ENCODE measurements at places on chromosomes 6 and 20.

- DNase-seq: no peak
Observed at GRCh38 chr20:42134265-42135098, 516.3 kb upstream of the CHD6 start.

- DNase-seq: peak; percentile 31
Observed at GRCh38 chr6:42190554-42191183, 4.1 kb downstream of the GUCA1B start.

- DNase-seq: no peak
Observed at GRCh38 chr20:23293689-23294088, 56.9 kb upstream of the NXT1 start.

DNA sequence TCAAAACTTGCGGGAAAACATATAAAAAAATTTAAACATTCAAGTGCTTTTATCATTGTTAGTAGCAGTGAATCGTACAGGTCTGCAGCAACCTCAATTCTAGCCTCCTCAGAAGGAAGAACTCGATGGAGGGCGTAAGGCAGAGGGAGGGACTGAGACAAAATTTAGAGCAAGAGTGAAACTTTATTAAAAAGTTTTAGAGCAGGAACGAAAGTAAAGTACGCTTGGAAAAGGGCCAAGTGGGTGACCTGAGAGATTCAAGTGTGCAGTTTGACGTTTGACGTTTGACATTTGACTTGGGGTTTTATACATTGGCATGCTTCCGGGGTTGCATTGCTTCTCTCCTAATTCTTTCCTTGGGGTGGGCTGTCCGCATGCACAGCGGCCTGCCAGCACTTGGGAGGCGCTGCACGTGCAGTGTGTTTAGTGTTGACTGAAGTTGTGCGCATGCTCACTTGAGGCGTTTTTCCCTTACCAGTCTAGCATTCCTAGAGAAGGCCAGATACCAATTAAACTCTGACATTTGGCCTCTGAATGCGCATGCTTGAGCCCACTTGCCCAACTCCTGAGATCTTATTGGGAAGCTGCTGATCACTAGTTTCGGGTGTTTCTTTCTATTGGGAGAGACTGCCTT, 82.6 kb downstream of the TBX18 start:
- no peak for DNase-seq

DNA sequence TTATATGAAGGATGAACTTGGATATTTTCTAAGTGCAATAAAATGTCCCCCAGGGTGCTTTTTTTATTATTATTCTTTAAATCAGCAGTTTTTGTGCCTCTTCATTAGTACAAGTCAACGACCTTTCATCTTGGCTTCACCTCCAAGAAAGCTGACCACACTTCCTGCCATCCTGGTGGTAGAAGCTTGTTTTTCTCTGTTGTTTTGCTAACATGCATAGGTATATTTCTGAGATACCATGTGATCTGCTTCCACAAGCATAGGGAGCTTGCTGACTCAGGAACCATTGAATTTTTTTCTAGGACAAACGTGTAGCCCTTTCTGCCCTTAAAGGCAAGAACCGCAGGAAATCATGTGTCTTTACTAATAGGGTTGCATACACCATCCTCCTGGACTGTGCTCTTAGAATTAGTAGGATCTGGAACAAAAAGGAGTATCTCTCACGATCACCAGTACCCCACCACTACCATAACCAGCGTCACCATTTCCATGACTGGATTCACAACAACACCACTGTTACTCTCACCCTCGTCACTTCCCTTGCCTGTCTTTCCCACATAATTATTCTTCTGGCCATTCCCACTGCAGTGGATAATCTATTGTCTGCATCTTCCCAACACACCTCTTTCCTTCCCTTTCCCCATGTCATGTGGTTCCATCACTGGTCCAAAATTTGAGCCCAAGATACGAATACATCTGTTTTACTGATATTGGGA, 207.1 kb downstream of the MAFB start:
- no peak for DNase-seq

- no peak for DNase-seq
Observed at GRCh38 chr20:10109641-10110040, 74.9 kb downstream of the ANKEF1 start.

DNA sequence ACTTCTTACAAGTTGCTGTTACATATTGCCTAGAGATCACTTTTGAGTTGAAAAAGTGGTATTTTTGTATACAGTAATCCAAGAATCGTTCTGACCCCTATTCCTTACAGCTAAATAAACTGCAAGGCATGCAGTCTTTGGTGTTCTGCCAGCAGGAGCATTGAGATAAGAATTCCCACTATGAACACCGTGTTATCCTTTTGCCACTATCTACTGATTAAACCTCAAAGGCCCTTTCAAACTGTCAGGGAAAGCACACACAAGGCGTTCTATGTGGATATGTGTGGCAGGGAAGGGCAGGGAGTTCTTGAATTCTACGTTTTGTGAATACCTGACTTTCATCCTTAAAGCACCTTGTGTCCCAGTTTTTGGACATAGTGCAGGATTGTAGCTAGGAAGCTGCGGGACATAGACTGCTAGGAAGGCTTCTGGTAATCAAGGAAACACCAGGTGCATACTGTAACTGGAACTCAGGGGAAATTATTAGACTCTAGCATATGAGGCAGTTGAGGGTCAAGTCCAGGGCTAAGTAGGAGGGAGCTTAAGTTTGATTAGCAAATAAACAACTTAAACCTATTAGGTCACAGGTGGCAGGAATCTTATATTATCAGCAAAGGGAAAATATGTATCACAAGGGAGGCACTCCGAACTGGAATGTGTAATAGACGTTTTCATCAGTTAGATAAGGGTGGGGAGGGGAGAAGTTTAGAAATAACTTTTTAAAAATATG, 506.6 kb downstream of the RNF144B start:
- DNase-seq: no peak

DNA sequence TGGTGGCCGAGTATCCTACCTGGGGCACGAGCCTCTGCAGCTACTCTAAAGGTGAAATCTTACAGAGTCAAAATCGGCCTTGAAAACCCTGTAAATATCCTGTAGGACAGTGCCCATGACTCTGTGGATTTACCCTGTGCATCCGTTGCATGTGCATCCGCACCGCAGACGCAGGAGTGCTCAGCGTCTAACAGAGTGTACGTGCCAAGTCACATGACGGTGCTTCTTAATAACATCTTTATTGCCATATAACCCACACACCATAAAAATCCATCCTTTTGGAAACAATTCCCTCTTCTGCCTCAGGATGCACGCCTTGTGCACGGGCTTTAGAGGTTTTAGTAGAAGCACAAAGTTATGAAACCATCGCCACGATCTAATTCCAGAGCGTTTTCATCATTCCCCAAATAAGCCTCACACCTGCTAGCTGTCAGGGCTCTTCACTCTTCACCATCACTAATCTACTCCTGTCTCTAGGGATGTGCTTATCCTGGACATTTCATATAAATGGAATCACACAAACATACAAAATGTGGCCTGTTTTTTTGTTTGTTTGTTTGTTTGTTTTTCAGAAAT, 384.5 kb upstream of the SULF2 start:
- DNase-seq: no peak

DNA sequence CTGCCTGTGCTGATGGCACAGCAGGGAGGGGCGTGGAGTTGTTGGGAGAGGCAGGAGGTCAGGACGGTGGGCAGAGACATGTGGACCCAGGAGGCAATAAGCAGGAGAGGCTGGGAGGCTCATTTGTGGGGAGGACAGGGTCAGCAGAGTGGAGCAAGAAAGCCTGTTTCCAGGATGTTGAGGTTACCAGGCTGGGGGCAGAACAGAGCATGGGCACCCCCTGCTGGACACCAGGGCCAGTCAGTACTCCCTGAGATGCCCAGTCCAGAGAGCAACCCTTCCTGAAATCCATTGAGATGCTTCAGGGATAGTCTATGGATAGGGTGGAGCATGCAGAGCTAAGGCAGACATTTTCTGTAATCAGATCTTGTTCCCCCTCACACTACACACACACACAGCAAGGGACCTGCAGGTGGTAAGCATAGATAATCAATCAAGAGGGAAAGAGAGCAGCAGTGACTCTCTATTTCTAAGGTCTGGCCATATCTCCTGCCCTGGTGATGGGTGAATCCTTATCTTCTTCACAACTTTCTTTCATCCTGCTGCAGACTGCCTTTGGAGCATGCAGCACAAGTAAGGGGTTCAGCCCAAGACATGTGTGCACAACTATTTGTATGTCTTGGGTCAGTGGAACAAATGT, 41.7 kb downstream of the MOCS1 start:
- peak; percentile 40 for DNase-seq

- DNase-seq: no peak
Observed at GRCh38 chr20:5720696-5721095, 29.5 kb upstream of the SHLD1 start.

DNA sequence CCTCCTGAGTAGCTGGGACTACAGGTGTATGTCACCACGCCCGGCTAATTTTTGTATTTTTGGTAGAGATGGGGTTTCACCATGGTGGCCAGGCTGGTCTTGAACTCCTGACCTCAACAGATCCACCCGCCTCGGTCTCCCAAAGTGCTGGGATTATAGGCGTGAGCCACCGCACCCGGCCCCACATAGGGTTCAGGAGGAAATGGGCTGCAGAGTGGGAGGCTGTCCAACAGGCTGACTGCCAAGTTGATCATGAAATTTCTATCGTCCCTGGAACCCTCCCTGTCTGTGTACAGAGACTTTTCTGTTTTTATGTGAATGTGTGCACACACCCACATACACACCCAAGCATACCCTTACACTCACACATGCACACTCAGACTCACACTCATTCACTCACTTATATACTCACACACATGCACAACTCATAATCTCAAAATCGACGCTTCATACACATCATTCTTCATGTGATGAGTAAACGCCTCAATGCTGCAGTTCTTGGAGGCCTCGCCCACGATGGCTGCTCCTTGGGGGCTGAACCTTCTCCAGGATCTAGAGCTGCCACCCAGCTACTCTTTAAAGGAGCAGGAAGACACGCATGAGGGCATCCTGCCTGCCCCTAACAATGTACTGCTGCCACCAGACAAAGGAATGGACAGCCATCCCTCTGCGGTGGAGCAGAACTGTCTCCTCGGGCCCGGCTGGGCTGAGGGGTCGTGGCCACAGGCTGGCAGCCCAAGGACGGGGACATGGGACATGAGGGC, 35.6 kb downstream of the SUN5 start:
- no peak for DNase-seq

DNA sequence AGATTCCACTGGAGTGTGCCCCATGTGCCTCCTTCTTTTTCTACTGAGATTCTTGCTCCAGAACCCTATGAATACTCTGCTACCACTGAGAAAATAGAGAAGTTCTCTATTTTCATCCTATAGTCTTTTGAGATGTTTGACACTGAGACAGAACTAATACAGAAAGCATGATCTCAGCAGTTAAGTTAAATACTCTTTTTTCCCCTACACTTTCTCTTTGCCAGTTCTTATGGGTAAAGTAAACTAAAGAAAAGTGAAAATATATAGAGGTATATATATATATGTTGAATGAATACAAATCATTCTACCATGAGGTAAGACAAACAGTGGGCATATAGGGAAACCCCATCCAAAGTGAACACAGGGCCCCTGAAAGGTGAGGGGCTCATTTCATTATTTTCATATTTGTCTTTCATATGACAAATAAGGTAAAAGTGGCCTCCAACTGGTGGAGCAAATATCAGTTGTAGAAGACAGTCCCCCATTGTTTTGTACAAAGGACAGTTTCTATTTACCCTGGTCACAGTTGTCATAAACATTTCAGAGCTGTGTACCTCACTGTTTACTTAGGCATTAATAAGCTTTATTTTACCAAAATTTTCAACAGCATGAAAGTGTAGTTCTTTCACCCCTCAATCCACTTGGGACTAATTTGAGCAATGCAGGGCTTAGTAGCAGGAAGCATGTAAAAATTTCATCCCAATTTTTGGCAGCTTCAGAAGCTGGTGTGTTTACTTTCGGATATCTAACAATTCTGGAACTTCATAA, 188.3 kb upstream of the MARCKS start:
- no peak for DNase-seq

DNA sequence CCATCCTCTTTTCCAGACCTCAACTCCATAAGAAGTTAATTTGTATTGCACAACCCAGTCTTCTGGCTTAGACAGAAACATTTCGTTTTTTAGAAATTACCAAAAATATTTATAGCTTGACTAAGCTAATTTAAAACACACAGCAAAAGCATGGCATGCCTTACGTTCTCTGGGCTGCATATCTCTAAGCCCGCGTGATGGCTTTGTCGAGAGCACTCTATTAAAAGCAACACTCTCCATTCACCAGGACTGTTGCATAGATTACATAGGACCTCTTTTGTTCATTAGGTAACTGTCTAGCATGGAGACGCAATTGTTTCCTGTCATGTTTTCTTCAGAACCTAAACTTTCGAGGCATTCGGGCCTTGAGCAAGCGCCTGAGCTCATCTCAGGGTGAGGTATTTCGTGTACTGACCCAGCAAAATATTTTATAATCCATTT, 104.5 kb downstream of the IBTK start:
- no peak for DNase-seq

DNA sequence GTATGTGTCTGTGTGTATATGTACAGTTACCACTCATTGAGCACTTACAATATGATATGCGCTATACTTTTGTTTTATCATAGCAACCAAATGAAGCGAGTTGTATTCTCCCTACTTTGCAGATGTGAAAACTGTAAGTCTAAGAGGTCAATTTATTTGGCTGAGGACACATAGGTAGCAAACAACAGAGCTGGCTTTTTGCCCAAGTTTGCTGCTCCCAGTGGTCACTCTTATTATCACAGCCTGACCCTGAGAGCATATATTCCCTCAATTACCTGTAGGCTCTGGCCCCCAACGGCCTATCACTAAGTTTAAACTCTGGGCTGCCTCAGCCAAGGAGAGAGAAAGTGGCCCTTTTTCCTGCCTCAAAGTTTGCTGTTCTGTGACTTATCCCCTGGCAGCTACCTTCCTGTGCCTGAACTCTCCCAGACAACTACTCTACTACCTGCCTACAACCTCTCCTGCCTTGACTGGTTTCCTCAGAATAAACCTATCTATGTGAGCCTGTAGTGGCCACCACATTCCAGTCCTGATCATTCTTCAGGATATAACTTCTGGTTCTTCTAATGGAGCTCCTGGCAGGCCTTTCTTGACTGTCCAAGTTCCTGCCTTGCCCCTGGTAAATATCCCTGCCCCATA, 221.8 kb downstream of the FRK start:
- DNase-seq: peak; percentile 44

DNA sequence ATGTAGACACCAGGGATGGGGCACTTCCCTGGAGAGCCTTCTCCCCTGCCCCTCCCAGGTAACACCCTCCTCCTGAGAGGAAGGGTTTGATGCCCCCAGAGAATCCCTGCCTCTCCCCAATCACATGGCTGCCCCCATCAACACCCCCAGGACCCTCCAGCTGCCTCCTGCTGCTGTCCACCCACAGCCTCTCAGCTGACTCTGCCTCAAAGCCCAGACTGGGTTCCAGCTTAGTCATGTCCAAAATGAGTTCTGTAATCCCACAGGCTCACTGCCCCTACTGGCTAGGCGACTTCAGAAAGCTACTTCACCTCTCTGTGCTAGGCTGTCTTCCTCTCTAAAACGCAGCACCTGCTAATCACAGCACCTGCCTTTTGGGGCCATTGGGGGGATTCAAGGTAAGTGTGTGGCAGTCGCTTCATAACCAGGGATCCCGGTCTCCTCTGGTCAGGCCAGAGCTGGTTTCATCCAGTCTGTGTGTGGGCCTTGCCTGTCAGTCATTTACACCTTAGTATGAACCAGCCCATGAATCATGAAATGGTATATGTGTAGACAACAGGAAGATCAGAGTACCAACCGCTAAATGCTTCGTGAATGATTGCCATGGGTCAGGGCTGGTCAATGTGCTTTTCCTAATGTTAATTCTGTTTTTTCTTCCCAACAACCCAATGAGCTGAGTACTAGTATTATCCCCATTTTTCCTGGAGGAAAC, 40.4 kb downstream of the TFEB start:
- no peak for DNase-seq

- DNase-seq: peak; percentile 80
Observed at GRCh38 chr6:291697-292505, at the start of gene DUSP22. Gene DUSP22, plus strand, starts transcription at chr6:292487. Its CDS starts 53 bp downstream, at chr6:292540.

- no peak for DNase-seq
Observed at GRCh38 chr20:20466341-20466879, 98.5 kb downstream of the INSM1 start.

All from bronchial epithelial cell (primary cell).